ENCODE measurements at places on chromosomes 5 and 9.

GRCh38 chr5:9658706-9659105, 28.6 kb upstream of the TAS2R1 start:
- no peak for DNase-seq

GRCh38 chr5:14197056-14197455, 53.9 kb downstream of the TRIO start:
- no peak for DNase-seq

DNA sequence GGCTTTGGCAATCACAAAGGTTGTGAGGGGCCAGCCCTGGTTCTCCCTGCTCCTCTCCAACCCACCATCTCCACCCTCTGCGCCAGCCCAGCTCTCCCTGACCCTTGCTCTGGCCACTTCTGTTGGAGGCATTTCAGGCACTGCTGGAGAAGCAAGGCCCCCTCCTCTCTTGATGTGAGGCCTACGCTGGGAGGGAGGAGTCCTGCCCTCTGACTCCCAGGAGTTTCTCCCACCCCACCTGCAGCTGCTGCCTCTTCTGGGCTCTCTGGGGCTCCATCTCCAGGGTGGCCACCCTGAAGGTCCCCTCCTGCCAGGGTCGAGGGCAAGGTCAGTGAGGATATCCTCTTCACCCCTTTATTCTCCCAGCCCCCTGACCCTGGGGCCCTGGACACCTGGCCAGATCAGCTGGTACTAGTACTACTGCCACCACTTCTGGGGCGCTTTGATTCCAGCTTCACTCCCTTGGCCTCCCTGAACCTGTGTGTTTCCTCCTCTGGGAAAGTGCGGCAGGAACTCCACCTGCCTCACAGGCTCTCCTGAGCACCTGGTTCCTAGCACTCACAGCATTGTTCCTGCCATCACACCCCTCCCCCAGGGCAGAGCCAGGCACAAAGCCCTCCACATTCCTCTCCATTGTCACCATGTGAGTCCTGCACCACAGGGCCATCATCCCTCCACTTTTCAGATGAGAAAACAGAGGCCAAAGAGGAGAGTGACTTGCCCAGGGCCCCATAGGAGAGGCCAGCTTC, 23.8 kb upstream of the TDRD7 start:
- no peak for DNase-seq

- DNase-seq = no peak
These were observed 126.9 kb upstream of the OSMR start for GRCh38 chr5:38718771-38719391.

- DNase-seq = no peak
These were observed 24.9 kb downstream of the C9orf50 start for GRCh38 chr9:129595903-129596540.

DNA sequence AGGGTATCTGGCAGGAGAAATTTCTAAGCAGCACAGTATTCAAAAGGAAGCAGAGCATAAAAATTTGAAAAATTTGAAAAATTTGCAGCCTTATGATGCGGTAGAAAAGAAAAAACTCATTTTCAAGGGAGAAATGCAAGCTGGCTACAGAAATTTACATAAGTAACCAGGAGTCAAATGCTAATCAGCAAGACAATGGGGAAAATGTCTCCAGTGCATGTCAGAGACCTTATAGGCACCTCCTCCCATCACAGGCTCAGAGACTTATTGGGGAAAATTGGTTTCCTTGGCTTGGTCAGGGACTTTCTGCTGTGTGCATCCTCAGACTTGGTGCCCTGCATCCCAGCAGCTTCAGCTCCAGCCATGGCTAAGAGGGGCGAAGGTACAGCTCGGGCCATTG, 35.8 kb downstream of the IZUMO3 start:
- no peak for DNase-seq

DNA sequence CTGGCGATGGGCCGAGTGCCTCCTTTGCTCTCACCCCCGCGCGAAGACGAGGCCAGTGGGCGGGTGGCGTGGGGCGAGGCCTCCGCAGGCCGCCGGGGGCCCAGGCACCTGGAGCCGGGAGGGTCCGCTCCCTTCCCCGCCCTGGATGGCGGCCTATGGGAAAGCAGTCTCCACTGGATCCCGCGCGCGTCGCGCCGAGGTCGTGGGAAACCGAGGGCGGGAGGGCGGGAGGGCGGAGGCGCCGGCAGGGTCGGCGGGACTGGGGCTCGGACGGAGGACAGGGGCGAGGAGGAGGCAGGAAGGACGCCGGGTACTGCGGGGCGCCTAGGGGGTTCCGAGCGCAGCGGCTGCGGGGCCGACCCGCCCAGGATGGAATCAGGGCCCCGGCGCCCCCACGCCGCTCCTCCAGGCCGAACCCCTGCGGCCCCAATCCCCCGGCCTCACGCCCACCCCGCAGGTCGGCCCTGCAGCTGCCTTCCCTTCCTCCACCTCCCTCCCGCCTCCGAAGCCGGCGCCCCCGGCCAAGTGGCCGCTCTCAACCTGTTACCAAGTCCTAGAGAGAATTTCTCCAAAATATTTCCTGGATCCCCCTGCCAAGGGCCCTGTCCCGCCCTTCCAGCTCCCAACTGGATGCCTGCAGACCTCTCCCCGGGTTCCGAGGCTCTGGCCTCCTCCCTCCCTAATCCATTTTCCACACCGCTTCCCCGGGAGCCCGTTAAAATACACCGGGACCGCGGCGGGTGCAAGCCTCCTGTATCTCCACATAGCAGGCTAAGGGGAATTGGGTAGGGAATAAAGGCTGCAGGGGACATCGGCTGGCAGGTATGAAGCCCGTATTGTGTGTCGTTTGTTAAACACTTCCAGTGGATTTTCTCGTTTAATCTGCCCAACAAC, 146.3 kb downstream of the ERCC6L2 start:
- no peak for DNase-seq

DNA sequence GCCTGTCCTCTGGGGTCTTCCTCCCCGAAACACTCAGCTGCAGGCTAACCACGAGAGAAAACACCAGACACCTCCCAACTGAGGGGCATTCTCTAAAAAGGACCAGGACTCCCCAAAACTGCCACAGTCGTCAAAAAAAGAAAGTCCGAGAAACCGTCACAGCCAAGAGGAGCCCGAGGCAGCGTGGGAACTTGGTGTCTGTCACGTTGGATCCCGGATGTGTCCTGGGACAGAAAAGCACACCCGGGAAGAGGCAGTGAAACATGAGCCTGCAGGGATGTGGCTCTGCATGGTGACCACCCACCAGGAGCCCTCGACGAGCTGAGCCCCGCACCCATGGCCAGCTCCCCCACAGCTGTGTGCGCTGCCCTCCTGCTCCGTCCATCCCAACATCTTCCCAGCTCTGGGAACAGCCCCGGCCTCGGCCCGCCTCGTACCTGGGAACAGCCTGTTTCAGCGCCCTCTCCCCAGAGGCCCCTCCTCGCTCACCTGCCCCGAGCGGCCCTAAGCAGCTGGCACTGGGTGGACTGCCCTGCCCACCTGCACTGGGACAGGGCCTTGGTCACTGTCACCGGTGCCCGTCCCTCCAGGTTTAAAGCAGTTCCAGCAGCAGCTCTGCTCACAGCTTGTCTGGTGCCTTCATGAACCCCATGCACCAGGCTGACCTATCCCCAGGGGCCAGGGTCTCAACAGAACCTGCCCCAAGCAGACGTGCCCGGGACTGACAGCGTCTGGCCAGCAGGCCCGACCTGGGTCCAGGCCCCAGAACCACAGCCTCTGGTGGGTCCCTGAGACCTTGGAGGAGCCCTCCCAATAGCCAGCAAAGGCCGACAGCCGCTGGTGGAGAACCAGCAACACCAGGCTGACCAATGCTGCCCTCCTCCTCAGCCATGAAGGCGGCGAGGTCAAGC, 10.9 kb downstream of the SLC12A7 start:
- no peak for DNase-seq

GRCh38 chr5:136638084-136638483, 272.7 kb upstream of the TRPC7 start:
- no peak for DNase-seq

Data from stimulated activated CD4-positive, alpha-beta T cell treated with anti-CD3 and anti-CD28 coated beads, Interleukin-1b, Interleukin-23, amount 100 ng/mL, for 1 hour (primary cell).